ENCODE measurements at places on chromosomes 1 and 21.

DNA sequence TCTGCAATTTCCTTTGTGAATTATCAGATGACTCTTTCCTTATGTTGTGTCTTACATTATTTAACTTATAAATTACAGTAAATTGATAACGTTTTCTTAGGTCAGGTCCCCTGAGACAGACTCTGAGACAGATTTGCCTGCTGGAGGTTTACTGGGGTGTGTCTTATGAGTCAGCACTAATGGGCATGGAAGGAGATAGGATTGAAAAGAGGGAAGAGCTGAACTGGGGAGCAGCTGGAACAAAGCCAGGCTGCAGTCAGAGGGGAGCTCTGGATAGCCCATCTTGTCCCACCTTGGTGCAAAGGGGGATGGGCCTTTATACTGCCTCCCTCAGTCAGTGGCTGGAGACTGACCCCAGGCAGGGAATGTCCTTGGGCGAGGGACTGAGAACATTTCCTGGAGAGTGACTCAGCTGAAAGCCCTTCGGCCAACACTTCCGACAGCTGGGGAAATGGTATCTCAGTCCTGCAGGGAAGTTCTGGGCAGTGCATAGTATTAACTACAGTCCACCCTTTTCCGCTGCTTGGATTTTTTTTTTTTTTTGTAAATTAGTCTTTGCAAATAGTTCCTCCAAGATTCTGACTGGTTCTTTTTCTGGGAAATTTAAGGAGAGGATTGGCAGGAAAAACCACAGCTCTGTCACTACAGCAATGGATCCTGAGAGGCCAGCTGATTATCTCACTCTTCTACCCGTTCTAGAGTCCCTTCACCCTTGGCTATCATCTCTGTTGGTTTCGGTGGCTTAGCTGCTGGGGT is 39.1 kb upstream of the CDC42BPA start:
- peak; percentile 59 for DNase-seq

- no peak for DNase-seq
These were observed 777 bp upstream of the METTL25B start for GRCh38 chr1:156727492-156727891.

DNA sequence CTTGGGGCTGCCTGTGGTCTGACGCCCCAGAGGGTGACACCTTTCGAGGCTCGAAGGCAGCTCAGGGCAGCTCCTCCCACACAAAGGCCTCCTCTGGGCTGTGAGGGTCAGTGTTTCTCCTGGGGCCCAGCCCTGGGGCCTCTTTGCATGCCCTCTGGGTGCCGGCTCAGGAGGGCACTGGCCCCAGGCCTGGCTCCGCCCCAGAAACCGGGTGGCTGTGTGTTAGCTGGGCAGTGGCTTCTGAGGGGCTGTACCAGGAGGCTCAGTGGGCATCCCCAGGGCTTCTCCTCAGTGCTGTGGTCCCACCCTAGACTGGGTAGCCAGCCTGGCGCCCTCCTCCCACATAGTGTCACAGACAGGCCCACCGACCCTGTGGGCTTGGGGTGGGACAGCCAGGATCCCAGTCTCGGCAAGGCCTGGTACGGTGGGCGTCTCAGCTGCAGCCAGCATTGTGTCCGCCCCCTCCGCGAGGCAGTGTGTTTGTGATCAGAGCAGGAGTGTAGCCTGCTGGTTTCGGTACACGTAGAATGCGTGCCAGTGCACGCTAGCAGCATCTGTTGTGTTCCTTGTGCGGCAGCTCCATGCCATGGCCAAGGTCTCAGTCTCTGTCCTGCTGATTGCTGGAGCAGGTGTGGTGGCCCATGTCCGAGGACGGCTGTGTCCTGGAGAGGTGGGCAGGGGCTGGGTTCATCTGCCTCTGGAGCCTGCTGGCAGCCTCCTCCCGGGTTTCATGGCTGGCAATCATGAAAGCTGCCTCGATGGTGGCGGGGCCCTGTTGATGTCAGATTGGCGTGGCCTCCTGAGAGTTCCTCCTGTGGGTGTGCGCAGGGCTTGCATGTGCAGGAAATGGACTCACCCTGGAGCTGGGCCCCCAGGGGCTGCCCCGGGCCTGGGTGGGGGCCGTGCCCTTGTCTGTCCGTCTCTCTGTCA is 28.0 kb downstream of the RRP1 start:
- no peak for DNase-seq

DNA sequence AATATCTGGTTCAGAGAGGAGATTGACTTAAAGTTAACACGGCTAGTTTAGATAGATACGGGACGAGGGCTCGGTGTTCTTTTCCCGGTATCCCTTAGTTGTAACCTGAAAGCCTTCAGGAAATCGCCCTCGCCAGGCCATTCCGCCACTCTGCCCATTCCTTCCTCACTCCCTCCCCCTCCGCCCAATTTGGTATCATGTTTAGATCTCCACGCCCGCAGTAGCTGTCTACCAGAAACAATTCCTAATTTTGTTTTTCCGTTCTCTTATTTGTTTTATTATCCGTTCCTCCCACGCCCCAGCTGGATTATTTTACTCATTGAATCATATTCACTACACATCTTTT is 685 bp upstream of the VAMP4 start:
- DNase-seq, result peak; percentile 66

GRCh38 chr1:225963735-225964530 is 22.9 kb upstream of the LEFTY2 start:
- DNase-seq, result no peak
